AG10803 (cell line): ENCODE measurements at places on chromosomes 13 and 19.

DNA sequence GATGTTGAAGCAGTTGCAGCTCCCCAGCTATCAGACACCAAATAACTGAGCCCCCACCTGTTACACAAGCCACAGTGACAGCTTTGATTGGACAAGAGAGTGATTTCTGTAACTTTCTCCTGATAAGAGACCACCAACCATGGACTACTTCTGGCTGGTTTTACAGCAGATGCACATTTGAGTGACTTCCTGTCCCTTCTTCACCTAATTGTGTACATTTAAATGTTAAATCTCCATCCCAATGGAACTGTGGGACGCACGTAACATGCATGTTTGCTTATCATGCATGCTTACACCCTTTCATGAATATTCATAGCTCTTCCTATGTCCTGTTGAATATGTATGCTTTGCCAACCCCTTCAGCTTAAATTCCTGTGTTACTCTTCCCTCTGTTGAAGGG is 6.0 kb upstream of the TNFSF11 start:
- DNase-seq = no peak

GRCh38 chr19:610071-610800 is 20.6 kb downstream of the HCN2 start:
- DNase-seq = no peak

- DNase-seq = no peak
These were observed 25.4 kb downstream of the PCDH9 start for GRCh38 chr13:67204764-67205163.

DNA sequence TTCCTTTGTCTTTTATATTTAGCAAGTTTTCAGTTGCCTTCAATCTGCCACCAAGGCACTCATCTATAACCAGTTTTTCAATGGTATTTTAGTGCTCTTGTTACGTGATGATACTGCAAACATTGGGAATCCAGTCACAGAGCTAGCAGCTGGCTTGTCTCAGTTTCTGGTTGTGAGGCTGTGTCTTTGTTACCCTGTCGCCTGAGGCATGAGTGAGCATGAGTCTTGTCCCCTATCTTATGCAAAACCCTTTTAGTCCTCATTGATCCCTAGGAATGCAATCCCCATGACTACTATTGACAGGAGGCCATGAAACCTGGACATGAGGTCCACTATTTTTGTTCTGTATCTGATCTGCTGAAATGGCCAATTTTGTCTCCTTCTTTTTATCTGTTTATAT is 391.0 kb downstream of the LMO7 start:
- no peak for DNase-seq

- peak; percentile 79 for DNase-seq
These were observed 84.3 kb downstream of the RNASEH2B start for GRCh38 chr13:50993934-50994333.

- no peak for DNase-seq
These were observed 68.2 kb downstream of the ESD start for GRCh38 chr13:46728777-46729176.

GRCh38 chr13:21232599-21232998 is 56.1 kb downstream of the MRPL57 start:
- DNase-seq = no peak

- DNase-seq = no peak
These were observed 214.6 kb upstream of the SERP2 start for GRCh38 chr13:44158881-44159632.

- no peak for DNase-seq
These were observed 1.3 kb downstream of the TNFSF14 start for GRCh38 chr19:6668691-6669090.

GRCh38 chr13:39494006-39494405 is 109.0 kb downstream of the LHFPL6 start:
- no peak for DNase-seq

DNA sequence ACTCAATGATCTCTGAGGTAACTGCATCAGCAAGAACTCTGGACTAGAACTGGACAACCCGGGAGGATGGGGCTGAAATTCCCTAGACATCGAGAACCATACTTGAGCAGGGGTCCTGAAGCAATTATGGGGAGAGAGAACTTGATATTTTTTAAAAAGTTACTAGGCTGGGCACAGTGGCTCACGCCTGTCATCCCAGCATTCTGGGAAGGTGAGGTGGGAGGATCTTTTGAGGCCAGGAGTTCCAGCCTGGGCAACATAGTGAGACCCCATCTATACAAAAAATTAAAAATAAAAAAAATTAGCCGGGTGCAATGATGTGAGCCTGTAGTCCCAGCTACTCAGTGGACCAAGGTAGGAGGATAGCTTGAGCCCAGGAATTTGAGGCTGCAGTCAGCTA is 2.3 kb upstream of the DNAJB1 start:
- no peak for DNase-seq

GRCh38 chr13:112686364-112686763 is 3.5 kb upstream of the ATP11A start:
- no peak for DNase-seq

- no peak for DNase-seq
These were observed 225.9 kb downstream of the OLFM4 start for GRCh38 chr13:53254500-53254899.

GRCh38 chr19:13986348-13986904 is 19.7 kb downstream of the RFX1 start:
- DNase-seq = peak; percentile 71

DNA sequence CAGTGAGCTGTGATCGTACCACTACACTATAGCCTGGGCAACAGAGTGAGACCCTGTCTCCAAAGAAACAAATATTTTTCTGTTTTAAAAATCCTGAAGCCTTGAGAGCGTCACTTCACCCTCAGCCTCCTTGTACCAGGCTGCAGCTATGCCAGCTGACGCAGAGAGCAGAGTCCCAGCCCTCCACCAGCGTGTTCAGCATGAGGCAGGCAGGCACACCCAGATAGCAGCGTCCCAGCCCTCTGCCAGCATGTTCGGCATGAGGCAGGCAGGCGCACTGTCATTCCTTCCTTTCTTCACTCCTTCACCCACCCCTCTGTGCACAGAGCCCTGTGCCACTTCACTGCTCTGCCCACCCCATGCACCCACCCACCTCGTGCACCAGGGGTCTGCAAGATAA is 43.3 kb upstream of the USE1 start:
- no peak for DNase-seq

DNA sequence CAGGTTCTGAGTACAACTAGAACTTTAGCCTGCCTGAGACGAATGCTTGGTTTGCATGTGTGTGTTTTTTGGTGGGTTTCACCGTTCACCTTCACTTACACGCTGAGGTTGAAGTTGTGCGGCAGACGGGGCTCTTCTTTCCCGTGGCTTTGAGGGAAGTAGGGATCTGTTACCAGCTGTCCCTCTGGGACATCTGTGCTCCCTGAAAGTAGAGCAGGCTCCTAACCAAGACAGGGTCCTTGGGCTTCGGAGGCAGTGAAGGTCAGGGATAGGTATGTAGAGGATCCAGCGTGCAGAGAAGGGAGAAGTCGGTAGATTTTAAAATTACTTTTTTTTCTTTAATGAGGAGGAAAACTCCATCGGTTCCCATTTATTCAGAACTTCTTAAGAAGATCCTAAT is 48.7 kb downstream of the ZNF536 start:
- DNase-seq = no peak

DNA sequence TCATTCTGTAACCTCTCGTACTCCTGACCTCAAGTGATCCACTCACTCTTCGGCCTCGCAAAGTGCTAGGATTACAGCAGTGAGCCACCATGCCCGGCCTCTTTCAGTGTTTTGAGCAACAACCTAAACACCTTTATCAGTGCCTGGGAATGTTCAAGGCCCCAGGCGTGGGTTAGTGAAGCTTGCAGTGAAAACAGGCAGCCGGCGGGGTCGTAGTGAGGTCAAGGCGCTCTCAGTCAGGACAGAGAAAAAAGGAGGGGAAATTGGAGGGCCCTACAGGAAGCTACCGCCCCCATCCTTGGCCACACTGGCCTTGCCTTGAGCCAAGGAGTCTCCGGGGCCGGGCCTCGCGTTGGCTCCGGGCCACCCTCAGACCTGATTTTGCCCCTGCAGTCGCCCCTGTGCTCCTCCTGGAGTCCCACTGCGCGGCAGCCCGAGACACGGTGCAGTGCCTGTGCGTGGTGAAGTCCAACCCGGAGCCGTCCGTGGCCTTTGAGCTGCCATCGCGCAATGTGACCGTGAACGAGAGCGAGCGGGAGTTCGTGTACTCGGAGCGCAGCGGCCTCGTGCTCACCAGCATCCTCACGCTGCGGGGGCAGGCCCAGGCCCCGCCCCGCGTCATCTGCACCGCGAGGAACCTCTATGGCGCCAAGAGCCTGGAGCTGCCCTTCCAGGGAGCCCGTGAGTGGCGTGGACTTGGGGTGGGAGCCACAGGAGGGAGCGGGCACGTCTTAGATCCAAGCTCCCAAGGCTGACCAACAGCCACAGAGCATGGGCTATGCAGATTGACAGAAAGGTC is 17.7 kb downstream of the MAG start:
- DNase-seq = no peak

DNA sequence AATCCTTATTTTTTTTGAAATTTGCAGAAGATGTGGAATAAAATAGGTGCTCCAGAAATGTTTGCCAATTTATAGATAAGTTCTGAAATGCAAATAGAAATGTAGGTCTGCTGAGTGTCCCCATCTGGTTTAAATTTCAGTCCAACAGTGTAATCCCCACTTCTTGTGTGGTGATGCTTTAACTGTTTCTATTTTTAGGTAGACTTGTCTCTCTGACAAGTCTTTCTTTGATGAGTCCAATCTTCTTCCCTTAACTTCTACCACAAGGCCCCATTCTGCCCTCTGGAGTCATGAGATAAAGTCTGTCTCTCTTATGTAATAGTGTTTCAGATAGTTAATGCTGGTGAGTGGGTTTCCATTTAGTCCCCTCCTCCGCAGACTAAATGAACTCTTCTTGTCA is 390.4 kb downstream of the RFC3 start:
- DNase-seq = peak; percentile 75

DNA sequence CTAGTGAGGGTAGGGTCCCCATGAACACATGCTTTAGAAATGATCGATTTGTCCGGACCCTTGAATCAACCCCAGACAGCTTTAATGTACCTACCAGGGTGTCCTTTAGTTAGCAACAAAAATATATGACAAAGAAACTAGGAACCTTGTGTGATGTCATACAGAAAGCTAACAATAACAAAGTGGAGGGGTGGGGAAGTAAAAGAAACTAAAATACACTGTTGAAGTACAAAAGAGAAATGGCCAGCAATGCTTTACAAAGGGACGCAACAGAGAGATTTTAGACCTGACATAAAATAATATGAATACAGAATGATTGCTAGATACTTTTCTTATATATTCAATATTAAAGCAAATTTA is 40.0 kb downstream of the DZIP1 start:
- no peak for DNase-seq

DNA sequence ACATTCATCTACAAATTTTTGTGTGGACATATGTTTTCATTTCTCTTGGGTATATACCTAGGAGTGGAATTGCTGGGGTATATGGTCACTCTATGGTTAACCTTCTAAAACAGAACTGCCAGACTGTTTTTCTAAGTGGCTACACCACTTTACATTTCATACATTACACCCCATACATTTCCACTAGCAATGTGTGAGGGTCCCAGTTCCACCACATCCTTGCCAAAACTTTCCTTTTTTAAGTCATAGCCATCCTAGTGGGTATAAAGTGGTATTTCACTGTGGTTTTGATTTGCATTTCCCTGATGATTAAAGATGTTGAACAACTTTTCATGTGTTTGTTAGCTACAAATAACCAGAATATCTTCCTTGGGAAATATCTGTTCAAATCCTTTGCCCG is 336.1 kb downstream of the SHISA2 start:
- DNase-seq = no peak

DNA sequence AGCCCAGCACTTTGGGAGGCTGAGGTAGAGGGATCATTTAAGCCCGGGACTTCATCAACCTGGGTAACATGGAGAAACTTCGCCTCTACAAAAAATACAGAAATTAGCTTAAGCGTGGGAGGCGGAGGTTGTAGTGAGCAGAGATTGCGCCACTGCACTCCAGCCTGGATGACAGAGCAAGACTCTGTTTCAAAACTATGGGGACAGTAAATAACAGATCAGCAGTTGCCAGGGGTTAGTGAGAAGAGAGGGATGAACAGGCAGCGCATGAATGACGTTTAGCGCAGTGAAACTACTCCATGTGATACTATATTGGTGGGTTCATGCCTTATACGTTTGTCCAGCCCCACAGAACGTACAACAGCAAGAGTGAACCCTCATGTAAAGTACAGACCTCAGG is 7.1 kb upstream of the ICAM3 start:
- DNase-seq = no peak

- DNase-seq = peak; percentile 5
These were observed at the start of gene FLT3 for GRCh38 chr13:28100150-28101121. Gene FLT3, minus strand, starts transcription at chr13:28100576. Its CDS starts 66 bp downstream, at chr13:28100510.

GRCh38 chr13:48436661-48437288 is 23.9 kb upstream of the LPAR6 start:
- DNase-seq = no peak

GRCh38 chr19:16136185-16136999 is 7.1 kb upstream of the HSH2D start:
- DNase-seq = no peak

DNA sequence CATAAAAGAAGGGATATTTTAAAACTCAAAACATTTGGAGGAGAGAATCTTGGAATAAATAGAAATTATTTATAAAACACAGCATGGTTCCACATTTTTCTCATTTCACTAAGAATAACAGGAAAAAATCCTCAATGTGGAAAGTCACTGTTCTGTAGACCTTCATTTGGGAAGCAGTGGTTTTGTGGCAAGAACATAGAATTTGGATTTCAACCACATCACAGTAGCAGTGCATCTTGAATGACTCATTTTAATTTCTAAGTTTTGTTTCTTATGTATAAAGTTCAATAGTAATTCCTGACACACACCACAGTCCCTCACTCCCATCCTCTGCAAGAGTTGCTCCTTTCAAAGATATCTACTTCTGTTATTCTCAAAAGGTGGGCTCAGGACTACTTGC is 264.0 kb downstream of the ENOX1 start:
- peak; percentile 87 for DNase-seq

DNA sequence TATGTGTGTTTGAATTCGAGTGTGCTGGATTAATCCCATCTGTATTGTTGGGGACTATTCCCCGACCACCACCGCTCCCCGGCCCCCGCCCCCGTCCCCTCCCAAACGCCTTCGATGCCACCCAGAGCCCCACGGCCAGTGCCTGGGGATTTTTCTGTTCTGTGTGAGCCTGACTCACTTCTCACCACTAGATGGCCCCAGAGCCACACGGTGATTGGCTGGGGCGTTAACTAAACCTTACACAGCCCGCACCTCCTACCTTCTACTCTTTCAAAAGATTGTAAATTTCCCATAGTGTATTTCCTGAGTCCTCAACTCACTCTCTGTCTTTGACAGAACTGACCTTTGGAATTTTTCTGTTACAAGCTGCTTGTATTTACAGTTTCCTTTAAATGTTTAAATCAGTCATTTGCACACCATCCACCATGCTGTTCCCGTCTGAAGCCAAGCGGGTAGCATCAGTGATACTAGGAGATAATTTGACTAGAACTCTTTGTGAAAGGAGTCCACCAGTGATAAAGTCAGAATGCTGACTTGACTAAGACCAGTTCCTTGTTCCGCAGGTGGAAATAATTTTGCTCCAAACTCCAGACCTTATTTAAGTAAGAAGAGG is 61.4 kb downstream of the RFX2 start:
- peak; percentile 68 for DNase-seq
